ENCODE measurements at places on chromosomes 3 and 15. TPM values are rescaled to one million over a fixed set of nuclear protein-coding genes. Genes with fewer than 3 reads are reported as not detected.

Gene C15orf61
- 3.7 TPM for total RNA-seq

Gene AGBL1
- total RNA-seq = not detected

Gene PLSCR5
- not detected for total RNA-seq

Gene ROPN1
- total RNA-seq = not detected

Gene HTD2
- total RNA-seq = 5.4 TPM

Gene TMEM207
- total RNA-seq = not detected

Gene PLSCR4
- 51.2 TPM for total RNA-seq

Gene RPL32
- 426 TPM for total RNA-seq

Gene CYP1A2
- total RNA-seq = not detected

Gene GOLGA8R
- 0.65 TPM for total RNA-seq

Gene CCR2
- not detected for total RNA-seq

Gene ATP13A4
- total RNA-seq = not detected

Gene PLA2G4F
- not detected for total RNA-seq

Gene CFAP20DC
- 8.2 TPM for total RNA-seq

Gene CP
- total RNA-seq = 0.51 TPM

Gene TERC
- 59.7 TPM for total RNA-seq
